ENCODE measurements at places on chromosomes 2 and 18.

- no peak for DNase-seq
These were observed 36.8 kb downstream of the CHST10 start for GRCh38 chr2:100380681-100381080.

DNA sequence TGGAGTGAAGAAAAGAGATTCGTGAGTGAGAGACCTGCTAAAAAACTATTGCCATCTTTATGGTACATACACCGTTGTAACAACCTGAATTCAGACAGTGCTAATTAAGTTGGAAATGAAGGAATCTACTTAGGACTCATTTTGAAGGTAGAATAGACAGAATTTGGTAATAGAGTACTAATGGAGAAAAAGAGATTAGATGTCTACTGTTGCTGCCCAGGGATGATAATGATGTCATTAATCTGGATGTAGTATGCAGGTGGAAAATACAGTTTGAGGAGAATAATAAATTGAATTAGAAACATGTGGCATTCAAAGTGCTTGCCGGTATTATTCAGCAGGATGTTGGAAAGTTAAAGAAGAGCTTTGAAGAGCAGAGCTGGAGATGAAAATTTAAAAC, 44.7 kb downstream of the DIS3L2 start:
- no peak for DNase-seq

DNA sequence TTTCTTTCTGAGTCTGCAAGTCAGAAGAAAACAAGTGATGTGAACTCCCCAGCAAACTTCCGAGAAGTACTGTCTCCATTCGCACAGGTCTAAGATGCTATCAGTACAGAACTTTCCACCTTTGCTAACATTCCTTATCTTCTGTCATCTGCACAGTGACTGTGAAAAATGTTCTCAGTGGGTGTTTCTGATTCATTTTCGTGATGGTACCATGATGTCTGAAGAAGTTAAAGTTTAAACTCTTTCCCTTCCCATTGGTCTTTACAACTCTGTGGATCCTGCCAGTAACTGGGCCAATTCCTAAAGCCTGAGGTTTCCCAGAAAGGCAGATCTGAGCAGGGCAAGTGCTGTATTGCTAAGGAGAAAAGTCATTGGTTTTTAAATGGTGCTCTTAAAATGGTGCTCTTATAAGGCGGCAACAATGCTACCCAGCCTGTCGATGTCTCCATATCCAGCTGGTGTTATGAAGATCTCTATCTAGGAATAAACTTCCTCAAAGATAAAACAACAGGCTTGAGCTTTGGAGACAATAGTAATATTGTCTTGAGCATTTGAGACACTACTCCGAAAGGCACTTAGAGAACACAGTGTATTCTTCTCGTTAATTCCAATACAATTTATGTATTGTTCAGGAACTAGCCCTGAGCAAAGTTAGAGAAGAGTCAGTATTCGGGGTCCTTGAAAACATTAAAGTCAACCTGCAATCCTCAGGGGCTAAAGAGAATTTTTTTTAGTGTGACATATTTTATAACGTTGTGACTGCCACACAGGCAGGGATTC, 232.3 kb downstream of the OSR1 start:
- no peak for DNase-seq

GRCh38 chr2:18110222-18110621, 231.8 kb downstream of the KCNS3 start:
- DNase-seq: no peak

GRCh38 chr2:69306822-69307578, 80.0 kb downstream of the GFPT1 start:
- peak; percentile 81 for DNase-seq

DNA sequence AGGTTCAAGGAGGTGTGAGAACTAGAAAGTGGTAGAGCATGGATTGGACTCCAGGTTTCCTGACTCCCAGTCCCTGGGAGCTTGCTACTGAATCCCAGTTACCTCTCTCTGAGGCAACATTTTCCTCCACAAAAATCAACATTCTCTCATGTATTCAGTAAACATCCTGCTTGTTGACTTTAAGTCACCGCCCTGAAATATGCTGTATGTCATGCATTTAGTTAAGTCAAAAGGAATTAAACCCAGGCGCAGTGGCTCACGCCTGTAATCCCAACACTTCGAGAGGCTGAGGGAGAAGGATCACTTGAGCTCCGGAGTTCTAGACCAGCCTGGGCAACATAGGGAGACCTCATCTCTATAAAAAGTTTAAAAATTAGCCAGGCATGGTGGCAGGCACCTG, 3.8 kb downstream of the MATN3 start:
- DNase-seq: no peak

- no peak for DNase-seq
These were observed 102.9 kb downstream of the SPTBN1 start for GRCh38 chr2:54559006-54559445.

GRCh38 chr2:146544701-146545100, 1300.1 kb upstream of the ACVR2A start:
- no peak for DNase-seq

- peak; percentile 13 for DNase-seq
These were observed 62.3 kb downstream of the UBE2E3 start for GRCh38 chr2:181042706-181043105.

GRCh38 chr2:240997141-240997855, 1.1 kb upstream of the SNED1 start:
- no peak for DNase-seq

- DNase-seq: no peak
These were observed 82.8 kb upstream of the AFF3 start for GRCh38 chr2:100224988-100225710.

DNA sequence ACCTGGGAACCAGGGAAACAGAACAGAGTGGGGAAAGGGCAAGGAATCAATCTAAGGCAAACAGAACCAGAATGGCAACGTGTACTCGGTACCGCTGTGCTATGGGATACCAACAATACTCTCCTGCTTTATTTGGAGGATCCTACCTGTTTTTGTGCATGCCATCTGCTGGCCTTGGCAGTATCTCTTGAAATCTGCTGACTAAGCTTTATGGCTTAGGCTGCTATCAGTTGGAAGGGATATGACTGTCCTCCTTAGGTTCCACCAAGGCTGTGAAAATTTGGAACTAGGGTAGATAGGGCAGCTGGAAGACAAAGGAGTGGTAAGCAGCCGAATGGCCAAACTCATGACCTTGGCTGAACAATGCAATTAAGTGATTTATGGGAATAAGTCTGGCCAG, 71.3 kb upstream of the LYPD6 start:
- DNase-seq: no peak

DNA sequence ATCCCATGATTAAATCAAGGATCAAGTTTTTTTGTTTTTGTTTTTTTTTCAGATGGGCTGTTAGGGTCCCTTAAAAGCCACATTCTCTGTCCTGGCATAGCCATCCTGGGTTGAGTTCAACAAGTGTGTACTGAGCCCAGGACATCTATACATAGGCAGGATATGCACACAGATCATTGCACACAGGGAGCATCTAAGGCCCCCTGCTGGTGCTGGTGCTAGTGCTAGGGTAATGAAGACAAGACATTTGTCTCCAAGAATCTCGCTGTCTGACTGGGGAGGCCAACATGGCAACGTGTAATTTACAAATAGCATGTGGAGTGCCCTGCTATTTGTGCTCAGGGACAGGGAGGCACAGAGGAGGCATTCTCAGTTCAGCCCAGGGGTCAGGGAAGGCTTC, 124.5 kb downstream of the VAPA start:
- peak; percentile 18 for DNase-seq

DNA sequence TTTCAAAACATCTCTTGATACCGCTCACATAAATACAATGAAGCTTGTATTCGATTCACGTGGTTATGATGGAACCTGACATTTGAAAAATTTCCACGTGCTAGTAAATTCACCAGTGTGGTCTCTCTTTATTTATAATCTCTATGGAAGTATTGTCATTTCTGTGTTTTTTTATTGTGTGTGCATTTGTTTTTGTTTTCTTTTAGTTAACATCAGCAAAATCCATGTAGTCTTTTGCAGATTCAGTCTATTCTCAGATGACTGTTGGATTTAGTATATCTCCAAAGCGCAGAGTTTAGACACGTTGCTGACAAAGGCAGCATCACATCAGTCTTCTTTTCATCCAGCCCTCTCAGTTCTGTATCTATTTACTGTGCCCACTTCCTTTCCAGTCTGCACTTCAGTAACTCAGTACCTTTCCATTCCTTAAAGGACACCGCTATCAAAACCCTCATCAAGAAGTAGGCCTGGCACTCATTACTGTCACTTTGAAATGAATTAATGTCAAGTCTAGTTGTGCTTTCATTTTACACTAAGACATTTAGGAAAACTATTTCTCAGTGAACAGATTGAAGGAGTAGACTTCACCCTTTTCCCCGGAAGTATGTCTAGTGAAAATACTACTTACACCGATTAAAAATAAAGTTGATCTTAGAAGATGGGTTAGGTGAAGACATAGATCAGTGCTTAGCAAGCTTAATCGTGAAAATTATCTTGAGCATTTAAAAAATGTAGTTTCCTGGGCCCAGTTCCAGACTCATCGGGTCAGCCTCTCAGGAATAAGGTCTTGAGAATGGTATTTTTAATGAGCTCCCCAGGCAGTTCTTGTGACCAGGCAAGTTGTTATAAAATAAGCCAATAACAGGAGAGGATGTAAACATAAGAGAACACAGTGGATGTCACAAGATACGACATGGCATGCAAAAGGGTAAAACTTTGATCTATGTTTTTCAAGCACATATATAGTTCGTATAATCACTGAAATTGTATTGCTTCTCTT, 506.8 kb upstream of the ZEB2 start:
- no peak for DNase-seq

DNA sequence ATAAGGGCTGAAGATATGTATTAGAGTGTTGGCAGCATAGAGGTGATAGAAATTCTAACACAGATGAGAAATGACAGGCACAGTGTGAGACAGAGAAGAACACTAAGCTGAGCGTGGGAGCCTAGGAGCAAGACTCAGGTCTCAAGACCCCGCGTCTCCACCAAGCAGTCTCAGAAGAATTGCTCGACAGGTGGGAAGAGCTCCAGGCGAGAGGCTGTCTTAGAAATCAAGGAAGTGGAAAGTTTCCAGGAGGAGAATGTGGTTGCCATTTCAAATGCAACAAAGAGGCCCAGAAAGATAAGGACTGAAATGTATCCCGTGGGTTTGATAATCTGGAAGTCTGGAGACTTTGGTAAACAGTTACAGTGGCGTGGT, 31.5 kb upstream of the CAB39 start:
- no peak for DNase-seq

DNA sequence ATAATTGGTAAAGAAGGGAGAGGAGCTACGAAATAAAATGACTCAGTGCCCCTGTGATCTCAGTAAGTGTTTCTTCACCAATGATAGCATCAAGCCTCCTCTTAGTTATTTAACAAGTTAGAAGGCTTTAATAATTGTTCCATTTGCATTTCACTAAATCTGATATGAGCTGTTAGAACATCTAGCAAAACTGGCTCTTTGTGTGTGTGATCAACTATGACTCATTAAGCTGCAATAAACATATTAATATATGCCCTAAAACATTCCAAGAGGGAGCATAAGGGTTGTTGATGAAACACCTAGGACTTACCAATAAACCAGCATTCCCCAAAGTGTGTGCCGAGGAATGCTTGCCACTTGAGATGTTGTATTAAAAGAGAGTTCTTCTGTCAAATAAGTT, 115.2 kb downstream of the OSBPL6 start:
- DNase-seq: no peak

- no peak for DNase-seq
These were observed 93.2 kb downstream of the PDCL3 start for GRCh38 chr2:100655936-100656534.

DNA sequence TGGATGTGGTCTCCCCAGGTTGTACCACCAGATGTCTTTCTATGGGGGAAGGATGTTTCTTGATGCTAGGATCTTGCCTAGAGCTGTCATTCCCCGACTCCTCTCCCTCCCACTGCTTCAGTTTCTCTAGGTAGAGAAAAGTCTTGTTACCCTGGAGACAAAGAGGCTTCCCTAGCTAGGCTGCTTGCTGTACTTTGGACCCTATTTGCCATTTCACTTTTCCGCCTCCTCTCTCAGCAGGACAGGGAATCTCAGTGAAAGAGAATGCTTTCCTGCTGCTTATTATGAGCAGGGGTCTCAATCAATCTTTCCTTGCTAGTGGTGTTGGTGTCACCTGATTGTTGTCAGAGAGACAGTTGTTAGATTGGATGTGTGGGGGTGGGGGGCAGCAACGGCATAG, 818.8 kb upstream of the GYPC start:
- no peak for DNase-seq
